ENCODE measurements at places on chromosomes 3 and 15.
A peak's percentile ranks its signal among the peaks of the same experiment; 100 is the strongest.

- DNase-seq: no peak
These were observed 202.0 kb upstream of the IL12A start for GRCh38 chr3:159786489-159787177.

GRCh38 chr3:40924559-40925141 is 274.7 kb upstream of the CTNNB1 start:
- DNase-seq: no peak

- no peak for DNase-seq
These were observed 327.4 kb downstream of the EPHA3 start for GRCh38 chr3:89434621-89435380.

DNA sequence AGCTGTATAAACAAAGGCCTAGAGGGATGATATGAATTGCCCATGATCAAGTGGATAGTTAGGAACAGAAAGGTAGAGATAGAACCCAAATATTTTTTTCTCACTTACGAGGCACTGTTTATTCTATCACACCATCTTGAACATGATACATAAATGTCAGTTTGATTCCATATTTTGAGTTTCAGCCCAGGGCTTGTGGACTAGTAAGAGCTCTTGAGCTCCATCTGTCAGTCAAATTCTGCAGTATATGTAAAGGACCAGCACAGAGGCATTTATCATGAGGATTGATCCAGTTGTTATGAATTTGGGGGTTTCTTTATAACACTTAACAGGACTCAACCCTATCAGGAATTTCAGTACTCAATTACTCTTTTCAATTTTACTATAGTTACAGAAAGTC is 4.8 kb downstream of the SLC27A2 start:
- DNase-seq: peak; percentile 61

GRCh38 chr3:98630416-98630815 is 37.0 kb upstream of the CPOX start:
- DNase-seq: no peak

- DNase-seq: peak; percentile 93
These were observed 1.2 kb upstream of the LCTL start for GRCh38 chr15:66566963-66567531.

DNA sequence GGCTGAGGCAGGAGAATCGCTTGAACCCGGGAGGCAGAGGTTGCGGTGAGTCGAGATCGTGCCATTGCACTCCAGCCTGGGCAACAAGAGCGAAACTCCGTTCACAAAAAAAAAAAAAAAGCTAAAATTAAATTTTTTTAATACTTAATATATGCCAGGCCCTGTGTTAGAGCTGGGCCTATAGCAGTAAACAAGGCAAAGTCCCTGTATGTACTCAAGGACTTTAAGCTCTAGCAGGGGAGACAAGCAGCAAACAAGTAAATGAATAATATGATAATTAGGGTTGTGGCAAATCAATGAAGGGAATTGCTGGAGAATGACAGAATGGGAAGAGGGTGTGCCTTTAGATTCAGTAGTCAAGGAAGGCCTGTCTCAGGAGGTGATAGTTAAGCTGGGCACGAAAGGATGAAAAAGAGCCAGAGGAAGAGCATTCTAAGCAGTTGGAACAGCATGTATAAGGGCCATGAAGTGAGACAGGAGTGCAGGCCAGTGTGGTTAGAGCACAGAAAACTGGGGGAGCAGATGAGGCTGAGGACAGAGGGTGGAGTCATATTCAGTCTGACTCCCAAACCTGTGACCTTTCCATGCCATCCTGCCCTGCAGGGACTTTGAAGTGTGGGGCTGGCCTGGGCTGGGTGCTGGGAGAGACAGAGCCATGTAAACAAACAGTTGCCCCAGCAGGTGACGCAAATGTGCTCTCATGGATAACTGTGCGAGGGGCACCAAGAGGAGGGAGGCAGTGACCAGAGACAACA is 6.6 kb upstream of the RAF1 start:
- DNase-seq: no peak

GRCh38 chr3:156675830-156676767 is 1.7 kb downstream of the TIPARP start:
- peak; percentile 86 for DNase-seq

- DNase-seq: no peak
These were observed 8.8 kb upstream of the MED12L start for GRCh38 chr3:151076626-151077025.

- no peak for DNase-seq
These were observed 187.8 kb downstream of the RAB11A start for GRCh38 chr15:66057089-66057488.

GRCh38 chr15:43275740-43276562 is 9.2 kb upstream of the TGM5 start:
- DNase-seq: no peak

GRCh38 chr3:23981136-23981535 is 36.0 kb downstream of the NR1D2 start:
- DNase-seq: no peak

- DNase-seq: no peak
These were observed 75.7 kb downstream of the TRIM69 start for GRCh38 chr15:44812029-44812517.

- no peak for DNase-seq
These were observed 154.3 kb downstream of the RBPMS2 start for GRCh38 chr15:64621056-64621455.

GRCh38 chr3:11774296-11774877 is 72.3 kb downstream of the TAMM41 start:
- DNase-seq: peak; percentile 58

- DNase-seq: peak; percentile 70
These were observed 41.0 kb upstream of the ZNF280D start for GRCh38 chr15:56774356-56774755.

DNA sequence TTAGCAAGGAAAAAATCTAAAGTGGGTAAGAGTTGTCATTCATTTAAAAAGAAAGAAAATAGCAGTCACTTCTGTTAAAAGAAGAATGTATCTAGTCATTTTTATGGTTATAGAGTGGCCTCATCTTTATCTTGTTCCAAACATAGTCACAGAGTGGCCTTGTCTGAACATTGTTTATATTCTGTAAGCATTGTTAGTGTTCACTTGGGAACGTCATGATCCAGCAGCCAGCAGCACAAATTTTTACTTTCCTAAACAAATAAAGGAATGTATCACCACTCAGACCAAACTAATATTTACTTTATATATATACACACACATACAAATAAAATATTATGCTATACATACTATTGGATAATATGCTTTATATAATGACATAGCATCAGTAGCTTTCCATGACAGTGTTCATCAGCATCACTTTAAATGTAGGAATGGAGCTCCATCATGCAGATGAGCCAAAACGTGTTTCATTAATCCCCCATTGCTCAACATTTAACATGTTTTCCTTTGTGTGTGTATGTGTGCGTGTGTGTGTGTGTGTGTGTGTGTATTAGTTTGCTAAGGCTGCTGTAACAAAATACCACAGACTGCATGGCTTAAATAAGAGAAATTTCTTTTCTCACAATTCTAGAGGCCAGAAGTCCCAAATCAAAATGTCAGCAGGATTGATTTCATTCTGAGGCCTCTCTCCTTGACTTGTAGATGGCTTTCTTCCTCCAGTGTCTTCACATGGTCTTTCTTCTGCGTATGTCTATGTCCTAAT is 39.6 kb upstream of the GYG1 start:
- no peak for DNase-seq

- no peak for DNase-seq
These were observed 75.4 kb downstream of the XXYLT1 start for GRCh38 chr3:195195321-195196209.

- peak; percentile 57 for DNase-seq
These were observed 357.7 kb downstream of the OTOL1 start for GRCh38 chr3:161854232-161854771.

DNA sequence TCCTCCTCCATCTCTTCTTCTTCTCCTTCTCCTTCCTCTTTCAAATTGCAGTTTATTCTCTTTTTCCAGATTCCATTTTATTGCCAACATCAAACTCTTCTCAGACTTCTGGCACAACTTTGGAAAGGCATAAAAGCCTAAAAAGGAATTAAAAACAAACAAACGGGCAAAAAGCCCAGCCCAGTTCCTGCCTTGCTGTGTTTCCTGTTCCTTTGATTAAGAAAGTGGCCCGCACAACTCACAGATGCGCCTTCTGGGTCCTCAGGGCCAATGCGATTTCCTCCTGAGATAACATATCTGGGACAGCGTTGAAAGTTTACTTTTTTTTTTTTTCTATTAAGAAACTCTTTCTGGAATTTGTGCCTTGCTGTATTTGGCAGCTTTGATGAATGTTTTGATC is 158.7 kb upstream of the UBE3A start:
- DNase-seq: no peak

- DNase-seq: no peak
These were observed 335.2 kb upstream of the TRIM42 start for GRCh38 chr3:140342668-140343067.

DNA sequence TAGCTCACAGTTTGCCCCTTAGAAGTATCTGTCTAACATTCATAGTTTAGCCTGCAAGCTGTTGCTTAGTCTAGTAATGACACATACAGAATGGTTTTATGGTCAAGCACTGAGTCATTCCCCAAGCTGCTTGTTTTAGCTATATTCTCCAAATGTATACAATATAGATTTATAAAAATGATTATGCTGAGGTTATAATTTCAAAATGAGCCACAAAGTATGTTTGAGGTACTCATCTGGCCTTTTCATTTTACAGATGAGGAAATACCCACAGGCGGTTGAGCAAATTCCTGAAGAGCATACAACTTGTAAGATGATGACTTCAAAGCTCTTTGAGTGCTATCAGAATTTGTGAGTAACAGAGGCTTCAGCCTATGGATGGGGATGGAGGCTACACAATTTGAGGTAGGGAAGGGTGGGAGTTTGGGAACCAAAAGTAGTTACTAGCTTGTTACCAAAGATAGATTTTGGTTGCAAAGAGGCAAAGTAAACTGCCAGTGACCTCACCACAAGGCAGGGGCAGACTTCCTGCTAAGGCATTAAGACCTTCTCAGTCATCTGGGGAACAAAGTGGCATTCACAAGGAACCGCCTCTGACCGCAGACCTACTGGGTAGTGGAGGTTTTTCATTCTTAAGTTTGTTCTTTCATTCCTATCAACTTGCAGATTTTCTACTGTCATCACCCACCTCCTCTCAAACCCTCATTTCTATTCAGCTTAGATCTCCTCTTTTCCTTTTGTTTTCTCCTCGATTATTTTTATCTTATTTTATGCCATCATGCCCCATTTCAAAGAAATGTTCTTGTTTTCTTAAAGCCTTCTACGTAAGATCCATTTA is 257.2 kb upstream of the NECTIN3 start:
- no peak for DNase-seq

DNA sequence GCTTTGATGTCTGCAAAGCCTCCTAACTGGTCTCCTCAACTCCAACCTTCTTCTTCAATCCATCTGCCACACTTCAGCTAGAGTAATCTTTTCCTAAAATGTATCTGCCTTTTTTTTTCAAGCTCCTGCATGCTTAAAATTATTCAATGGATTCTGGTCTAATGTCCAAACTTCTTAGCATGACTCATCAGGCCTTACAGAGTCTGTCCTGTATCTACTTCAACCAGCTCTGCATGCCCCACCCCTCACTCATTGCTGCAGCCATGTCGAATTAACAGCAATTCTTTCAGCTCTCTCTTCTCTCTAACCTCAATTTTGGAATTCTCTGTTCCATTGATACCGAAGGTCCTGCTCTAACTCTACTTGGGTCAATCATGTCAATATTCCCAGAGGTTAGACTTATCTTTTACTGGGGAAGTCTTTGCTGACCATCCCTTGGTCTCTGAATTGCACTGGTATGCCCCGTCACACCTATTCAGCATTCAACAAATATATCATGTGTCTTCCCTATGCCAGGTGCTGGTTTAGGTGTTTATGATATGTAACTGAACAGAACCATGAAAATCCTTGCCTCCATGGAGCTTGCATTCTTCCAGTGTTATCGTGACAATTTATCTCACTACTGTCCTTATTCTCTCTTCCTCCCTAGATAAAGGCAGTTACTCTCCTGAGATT is 88.5 kb upstream of the NANOGP8 start:
- DNase-seq: peak; percentile 72

GRCh38 chr3:188695241-188695640 is 476.5 kb upstream of the TPRG1 start:
- no peak for DNase-seq

GRCh38 chr3:193269343-193270028 is 28.5 kb downstream of the PLAAT1 start:
- no peak for DNase-seq

- DNase-seq: peak; percentile 22
These were observed 532 bp upstream of the SELENOT start for GRCh38 chr3:150602426-150603152.

- peak; percentile 64 for DNase-seq
These were observed 7.1 kb downstream of the CD200R1 start for GRCh38 chr3:112967828-112968227.

DNA sequence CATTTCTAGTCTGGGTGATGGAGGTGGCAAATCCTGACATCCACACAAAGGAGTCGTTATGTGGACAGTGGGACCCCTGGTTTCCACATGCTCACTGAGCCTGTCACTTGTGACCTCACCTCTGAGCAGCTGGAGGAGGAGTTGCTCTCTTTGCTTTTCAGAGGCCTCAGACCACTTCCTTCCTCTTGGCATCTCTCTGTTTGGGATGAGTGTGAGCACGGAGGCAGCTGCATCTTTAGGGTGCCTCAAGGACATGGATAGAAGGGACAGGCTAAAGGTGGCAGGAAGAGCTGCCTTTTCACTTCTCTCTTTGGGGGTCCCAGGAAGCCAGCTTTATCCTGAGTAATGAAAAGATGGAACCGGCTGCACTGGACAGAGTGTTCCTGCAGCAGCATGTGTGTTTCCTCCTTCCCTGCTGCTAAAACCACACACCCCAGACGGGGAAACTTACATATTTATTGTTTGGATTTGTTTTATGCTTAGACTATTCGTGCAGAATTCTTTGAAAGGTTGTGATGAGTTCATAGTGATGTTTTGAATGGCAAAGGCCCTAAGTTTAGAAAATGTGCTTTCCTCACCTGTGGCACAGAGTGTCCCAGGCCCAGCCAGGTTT is 31.8 kb downstream of the GPR171 start:
- DNase-seq: peak; percentile 32

GRCh38 chr15:89851673-89852341 is 37.2 kb upstream of the ANPEP start:
- DNase-seq: no peak

GRCh38 chr3:55271549-55271948 is 215.6 kb downstream of the WNT5A start:
- DNase-seq: no peak

- no peak for DNase-seq
These were observed 8.1 kb upstream of the PRSS50 start for GRCh38 chr3:46725621-46726314.

GRCh38 chr3:165635791-165636683 is 201.2 kb downstream of the BCHE start:
- DNase-seq: no peak

DNA sequence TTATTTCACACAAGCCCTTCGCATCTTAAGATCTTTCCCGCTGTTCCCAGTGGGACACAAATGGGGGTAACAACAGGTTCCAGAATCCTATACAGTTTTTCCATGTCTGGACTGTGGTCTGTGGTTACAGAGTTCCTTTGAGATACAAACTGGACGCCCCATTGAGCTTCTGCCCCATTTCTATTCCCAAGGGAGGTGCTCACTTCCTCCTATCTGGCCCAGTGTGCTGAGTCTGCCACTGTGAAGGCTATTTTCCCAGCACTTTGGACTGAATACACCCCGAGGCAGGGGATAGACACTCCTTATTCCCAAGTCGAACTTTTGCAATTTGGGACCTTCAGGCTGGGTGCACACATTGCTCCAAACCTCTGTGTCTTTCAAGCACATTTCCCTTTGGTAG is 44.0 kb downstream of the MESD start:
- no peak for DNase-seq
